ENCODE measurements at places on chromosomes 5 and 9.
A peak's percentile ranks its signal among the peaks of the same experiment; 100 is the strongest.

- no peak for DNase-seq
Measured at GRCh38 chr5:40223884-40224402, 455.8 kb upstream of the PTGER4 start.

GRCh38 chr5:87579678-87580077 lies 166.9 kb upstream of the CCNH start:
- DNase-seq = no peak

DNA sequence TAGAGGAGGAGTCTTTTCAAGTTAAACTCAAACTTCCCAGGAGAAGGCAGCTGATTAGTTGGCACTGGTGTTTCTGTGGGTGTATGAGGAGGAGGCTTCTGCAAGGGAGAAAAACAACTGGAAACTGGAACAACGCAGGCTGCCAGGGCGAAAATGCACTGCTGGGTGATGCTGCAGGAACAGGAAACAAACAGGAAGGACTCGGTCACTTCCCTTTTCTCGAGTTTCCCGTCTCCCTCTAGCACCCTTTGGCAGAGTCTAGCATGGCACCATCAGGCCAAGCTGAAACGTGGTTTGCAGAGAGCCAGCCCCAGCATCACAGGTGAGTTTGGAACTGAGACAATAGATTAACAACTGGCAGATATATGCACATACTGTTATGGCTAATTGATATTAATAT lies 77.5 kb upstream of the CAST start:
- DNase-seq = no peak

- peak; percentile 82 for DNase-seq
Measured at GRCh38 chr9:91117959-91118703, 243.6 kb downstream of the AUH start.

DNA sequence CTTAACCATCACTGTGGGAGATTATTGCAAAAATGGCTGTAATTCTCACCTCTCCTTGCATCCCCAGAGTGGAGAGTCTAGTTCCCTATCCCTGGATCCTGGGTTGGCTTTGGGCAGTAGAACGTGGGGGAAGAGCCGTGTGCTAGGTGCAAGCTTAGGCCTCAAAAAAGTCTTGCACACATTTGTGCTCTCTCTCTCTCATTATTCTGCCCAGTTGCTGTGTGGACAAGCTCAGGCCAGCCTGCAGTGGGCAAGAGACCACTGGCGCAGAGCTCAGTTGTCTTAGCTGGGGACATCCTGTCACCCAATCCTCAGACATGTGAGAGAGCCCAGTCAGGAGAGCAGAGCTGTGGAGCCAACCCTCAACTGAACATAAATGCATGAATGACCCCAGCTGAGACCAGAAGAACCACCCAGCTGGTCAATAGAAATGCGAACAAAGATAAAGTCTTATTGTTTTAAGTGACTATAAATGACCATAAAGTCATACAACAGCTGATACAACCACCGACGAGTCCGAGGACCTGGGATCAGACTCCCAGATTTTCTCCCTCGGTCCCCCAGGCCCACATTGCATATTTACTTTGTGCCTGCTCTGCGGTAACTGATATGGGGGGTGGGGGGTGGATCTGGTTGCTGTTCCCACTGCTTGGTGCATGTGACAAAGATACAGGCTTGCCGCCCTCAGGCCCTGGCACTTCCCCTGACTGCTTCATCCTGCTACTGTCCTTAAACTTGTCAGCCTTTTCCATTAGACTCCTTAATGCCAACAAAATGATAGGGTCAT lies 166.4 kb upstream of the MVB12B start:
- DNase-seq = no peak

- DNase-seq = no peak
Measured at GRCh38 chr5:32499261-32499660, 54.7 kb upstream of the ZFR start.

- DNase-seq = no peak
Measured at GRCh38 chr5:65203746-65204145, 278.0 kb downstream of the ADAMTS6 start.

GRCh38 chr5:156475182-156476157 lies 148.5 kb downstream of the SGCD start:
- DNase-seq = no peak

DNA sequence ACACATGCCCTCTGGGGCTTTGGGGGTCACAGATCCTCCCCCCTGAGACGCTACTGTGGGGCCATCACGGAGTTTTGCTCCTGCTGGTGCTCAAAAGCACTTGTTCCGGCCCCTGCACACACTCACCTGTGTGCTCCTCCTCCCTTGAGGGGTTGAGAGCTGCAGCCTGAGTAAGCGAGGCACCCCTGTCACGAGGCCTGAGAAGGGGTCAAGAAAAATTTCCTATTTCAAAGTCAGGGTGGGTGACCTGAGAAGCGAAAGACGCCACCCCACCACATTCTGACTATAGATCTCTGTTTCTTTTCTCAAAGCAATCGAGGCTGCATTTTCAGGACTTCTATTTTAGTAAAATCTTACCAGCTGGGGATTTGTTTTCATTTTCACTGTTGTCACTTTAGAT lies 138.5 kb downstream of the DCP2 start:
- no peak for DNase-seq

- no peak for DNase-seq
Measured at GRCh38 chr5:133891390-133891789, 77.0 kb downstream of the C5orf15 start.

DNA sequence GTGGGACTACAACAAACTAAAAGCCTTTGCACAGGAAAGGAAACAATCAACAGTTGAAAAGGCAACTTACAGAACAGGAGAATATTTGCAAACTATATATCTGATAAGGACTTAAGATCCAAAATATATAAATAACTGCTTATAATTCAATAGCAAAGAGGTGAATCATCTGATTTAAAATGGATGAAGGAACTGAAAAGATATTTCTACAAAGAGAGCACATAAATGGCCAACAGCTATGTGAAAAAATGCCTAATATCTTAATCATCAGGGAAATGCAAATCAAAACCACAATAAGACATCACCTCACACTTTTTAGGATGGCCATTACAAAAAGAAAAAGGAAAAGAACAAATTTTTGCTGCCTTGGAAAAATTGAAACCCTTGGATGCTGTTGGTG lies 100.4 kb downstream of the LURAP1L start:
- DNase-seq = no peak

- no peak for DNase-seq
Measured at GRCh38 chr5:13956471-13956870, 12.0 kb upstream of the DNAH5 start.

GRCh38 chr9:18263377-18263776 lies 210.6 kb upstream of the ADAMTSL1 start:
- DNase-seq = no peak

DNA sequence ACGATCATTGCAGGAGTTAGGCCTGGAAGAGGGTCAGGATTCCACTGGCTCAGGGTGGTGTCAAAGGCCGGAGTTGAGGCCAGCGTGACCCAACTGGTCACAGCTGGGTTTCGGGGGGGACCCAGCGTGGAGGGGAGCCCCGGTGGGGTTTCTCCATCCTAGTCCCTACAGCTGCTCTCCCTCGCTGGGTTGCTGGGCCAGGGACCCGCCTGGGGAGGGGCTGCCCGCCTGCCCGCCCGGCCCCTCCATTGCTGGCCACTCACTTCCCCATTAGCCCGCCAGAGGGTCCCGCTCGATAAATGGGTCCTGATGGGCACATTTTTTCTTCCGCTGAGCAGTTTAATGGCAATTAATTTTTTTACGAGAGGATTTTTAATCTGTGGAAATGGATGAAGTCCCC lies 8.8 kb downstream of the CCDC187 start:
- DNase-seq = no peak

- DNase-seq = peak; percentile 69
Measured at GRCh38 chr5:116573702-116574366, 789 bp downstream of the SEMA6A start.

GRCh38 chr5:31731016-31731415 lies 92.1 kb downstream of the PDZD2 start:
- no peak for DNase-seq

GRCh38 chr5:87413343-87413645 lies 564 bp upstream of the CCNH start:
- no peak for DNase-seq

- peak; percentile 40 for DNase-seq
Measured at GRCh38 chr9:131697908-131698617, 41.8 kb downstream of the RAPGEF1 start.

DNA sequence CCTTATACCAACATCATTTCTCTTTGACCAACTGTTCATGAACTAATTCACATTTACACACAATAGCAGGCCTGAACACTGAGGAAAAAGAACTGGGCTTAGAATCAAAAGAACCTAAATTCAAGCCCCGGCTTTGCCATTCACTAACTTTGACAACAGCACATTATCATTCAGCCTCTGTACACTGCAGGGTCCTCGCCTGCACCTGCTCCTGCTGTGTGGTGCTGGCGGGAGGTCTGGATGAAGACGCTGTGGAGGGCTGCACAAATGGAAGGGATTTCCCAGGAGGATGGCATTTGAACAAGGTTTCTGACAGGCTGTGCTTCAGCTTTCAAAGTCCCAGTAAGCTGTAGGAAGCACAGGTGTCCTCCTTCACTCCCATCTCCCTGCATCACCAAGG lies 151.2 kb downstream of the ZDHHC21 start:
- DNase-seq = no peak

- peak; percentile 39 for DNase-seq
Measured at GRCh38 chr9:35859310-35859989, 10.8 kb downstream of the OR13J1 start.

GRCh38 chr5:27125856-27126255 lies 87.5 kb upstream of the CDH9 start:
- DNase-seq = no peak

GRCh38 chr5:149054416-149054815 lies 8.4 kb downstream of the SH3TC2 start:
- no peak for DNase-seq

DNA sequence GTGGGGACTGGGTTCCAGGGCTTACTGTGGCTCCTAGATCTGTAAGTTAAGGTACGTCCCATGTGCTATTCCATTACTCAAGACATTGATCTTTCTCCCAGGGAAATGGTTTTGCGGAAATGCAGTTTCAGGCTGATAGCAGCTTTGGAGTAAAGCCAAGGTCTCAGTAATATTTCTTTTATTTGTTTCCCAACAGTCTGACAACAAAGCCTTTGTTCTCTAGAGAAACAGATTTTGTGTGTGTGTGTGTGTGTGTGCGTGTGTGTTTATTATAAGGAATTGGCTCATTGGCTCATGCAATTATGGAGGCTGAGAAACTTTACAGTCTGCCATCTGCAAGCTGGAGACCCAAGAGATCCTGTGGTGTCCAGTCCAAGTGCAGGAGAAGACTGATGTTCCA lies 12.1 kb upstream of the POC5 start:
- DNase-seq = no peak

DNA sequence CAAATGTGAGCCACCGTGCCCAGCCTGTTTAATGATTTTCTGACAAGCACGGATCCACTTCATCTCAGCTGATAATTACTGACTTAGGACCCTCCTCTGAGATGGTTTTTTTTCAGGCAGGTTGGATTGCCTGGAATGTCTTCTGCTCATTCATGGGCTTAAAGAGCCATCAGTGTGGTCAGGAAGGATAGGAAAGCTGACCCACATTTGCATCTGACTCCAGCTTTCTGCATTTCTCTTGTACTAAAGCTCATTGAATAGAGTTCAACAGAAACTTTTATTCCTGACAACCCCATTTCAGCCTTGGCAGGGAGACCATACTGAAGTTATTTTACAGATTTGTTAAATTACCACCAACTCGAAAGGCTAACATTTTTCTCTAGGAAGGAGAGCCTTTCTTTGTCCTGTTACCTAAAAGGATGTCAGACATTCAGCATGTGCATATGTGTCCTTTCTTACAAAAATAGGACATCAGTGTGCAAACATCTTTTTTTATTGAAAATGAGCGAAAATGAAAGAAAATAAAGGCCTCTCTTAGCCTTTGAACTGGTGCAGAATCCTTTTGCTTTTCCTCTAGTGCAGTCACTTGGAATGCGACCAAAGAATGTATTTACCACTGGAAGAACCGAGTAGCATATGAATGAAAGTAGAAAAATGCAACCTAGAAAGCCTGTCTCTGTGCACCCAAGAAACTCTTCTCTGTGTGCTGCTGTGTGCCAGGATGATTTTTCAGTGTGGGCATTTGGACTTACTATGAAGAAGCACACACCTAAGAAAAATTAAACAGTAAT lies 26.6 kb downstream of the ADCY2 start:
- DNase-seq = no peak

DNA sequence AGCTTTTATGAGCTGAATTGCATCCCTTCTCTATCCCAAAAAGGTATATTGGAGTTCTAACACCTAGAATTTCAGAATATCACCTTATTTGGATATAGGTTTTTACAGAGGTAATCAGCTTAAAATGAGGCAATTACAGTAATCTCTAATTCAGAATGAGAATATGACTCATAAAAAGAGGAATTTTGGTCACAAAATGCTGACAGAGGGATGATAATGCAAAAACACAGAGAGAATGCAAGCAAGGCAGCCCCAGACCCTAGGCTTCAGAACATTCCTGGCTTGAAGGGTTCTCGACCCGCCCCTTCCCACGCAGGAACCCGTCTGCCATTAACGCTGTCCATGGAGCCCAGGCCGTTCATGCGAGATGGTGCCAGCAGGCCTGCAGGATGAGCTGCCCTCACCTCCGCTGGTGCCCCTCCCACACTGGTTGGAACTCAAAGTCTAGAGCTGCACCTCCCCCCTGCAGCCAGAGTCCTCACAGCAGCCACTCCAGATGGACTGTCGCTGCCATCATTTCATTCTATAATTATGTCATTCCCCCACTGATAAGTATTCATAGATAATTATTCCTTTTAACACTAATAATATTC lies 1173.4 kb upstream of the ACO1 start:
- no peak for DNase-seq

GRCh38 chr9:124776618-124776953 lies 347 bp upstream of the OLFML2A start:
- DNase-seq = no peak

DNA sequence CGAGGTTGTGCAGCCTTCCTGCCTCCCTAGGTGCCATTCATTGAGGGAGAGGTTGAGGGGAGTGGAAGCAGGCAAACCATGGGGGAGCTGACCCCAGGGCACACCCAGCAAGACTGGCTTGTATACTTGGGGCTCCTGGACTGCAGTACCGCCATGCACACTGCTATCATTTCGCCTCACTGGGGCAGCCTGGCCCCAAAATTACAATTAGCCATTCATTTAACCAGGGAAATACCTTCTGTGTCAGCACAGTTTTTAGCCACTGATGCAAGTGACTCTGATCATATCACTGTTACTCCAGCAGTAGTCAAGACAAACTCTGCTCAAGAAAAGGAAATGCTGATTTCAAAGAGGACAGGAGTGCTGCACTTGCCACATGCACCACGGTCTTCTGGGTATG lies 109.7 kb downstream of the TRIO start:
- no peak for DNase-seq

DNA sequence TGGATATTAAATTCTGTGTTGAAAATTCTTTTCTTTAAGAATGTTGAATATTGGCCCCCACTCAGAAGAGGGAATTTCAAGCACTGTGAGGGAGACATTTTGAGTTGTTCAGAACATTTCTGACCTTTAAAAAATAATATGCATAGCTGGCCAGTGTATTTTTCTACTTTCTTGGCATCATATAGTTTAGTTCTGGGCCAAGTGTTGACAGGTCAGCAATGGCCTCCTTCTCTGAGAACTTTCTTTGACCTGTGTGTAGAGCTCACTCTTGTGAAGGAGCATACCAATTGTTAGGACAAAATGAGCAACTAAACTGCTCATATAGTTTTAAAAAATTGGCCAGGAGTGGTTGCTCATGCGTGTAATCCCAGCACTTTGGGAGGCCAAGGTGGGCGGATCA lies 376.0 kb downstream of the LRRC70 start:
- DNase-seq = no peak
